Retina (tissue), 1 donor: ENCODE measurements at places on chromosomes 5 and 9.

GRCh38 chr9:91836515-91836914, 113.5 kb downstream of the ROR2 start:
- DNase-seq: no peak

- DNase-seq: no peak
Measured at GRCh38 chr5:136033848-136034247, 5.1 kb downstream of the TGFBI start.

DNA sequence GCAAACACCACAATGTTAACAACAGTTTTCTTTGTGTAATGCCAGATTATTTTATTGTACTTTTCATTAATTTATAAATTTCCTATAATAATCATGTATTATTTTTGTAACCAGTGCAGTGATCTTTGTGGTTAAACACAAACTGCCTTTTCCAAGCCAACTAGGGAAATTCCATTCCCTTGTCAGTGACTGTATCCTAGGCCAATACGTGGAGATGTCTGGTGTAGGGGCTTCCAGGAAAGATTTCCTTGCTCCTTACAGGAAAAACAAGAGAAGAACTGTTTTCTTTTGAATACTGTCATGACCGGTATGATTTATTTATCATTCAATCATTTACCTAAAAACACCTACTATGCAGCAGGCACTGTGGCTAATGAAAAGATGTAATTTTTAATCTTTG, 31.4 kb downstream of the FANCC start:
- no peak for DNase-seq

GRCh38 chr5:80364892-80365291, 43.0 kb upstream of the ZFYVE16 start:
- DNase-seq: no peak

GRCh38 chr5:10676224-10676623, 84.8 kb downstream of the DAP start:
- DNase-seq: no peak

GRCh38 chr9:115090486-115090885, 27.5 kb downstream of the TNC start:
- no peak for DNase-seq

DNA sequence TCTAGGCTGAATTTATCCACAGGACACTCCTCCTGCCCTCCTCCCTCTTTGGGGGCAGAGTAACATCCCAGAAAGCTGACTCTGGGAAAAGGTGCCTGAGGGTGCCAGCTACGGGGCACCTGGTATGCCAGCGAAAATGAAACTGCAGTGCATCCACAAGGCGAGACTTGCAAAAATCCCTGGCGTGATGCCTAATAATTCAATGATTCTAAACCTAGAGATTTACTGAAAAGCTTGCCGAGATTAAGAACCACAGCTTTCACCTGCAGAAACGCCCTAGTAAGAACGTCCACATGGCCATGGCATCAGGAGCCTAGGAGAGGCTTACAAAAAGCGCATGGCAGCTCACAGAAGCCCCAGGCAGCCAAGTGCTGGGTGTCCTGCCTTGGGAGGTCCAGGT, 20.9 kb downstream of the CCNJL start:
- no peak for DNase-seq

GRCh38 chr5:143056339-143056704, 286.1 kb downstream of the ARHGAP26 start:
- no peak for DNase-seq
